ENCODE measurements at places on chromosomes 7 and 10. TPM values are rescaled to one million over a fixed set of nuclear protein-coding genes. Genes with fewer than 3 reads are reported as not detected.

DNA sequence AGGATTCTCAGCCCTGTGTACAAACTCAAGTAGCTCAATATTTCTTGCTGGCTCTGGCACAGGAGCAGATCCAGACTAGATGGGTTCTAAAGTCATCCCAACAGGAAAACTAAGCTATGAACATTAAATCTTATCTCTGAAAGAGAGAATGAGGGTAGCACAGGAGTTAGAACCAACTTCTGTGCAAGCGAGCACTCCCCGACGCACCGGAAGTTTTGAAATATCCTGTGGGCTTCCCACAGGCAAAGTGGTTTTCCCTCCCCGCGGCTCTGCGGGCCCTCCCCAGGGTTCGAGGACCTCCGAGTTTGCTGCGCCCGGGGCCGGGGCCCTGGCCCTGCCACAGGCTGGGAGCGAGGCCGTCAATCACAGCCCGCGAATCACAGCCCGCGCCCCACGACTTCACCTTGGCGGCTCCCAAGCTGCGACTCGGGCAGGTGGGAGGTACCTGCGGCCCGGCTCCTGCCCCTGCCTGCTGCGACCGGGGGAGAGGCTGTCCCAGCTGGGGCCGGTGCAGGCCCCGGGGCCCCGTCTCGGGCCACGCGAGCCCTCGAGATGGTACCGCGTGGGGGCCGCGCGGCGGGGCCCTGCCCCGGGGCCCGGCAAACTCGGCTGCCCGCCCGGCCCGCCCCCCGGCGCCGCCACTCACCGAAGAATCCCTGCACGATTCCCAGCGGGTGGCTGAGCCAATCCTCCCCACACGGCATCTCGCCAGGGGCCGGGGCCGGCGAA is 598 bp downstream of the MCMBP start:
- no peak for DNase-seq

GRCh38 chr10:83367036-83367435 is 772.3 kb upstream of the GHITM start:
- DNase-seq: no peak

- DNase-seq: no peak
These were observed 84.4 kb downstream of the WNT2 start for GRCh38 chr7:117238472-117238871.

DNA sequence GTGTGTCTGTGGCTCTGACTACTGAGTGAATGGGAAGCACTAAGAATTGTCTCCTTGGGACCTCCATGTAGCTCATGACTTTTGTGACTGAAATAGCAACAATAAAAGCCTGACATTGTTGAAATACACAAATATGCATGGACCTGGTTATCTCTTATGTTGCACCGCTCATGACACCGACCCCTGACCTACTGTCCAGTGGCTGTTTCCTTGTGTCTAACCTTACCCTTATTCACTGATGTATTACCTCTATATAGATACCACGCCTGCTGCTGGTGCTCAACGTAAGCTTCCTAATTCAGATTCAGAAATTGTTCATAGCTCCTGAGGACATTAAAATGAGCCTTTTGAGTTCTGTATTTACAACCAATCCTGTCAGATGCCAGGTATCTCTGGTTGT is 243.4 kb upstream of the SEMA3C start:
- DNase-seq: no peak

- DNase-seq: peak; percentile 87
These were observed 29.7 kb downstream of the OAT start for GRCh38 chr10:124388823-124389612.

- DNase-seq: peak; percentile 45
These were observed 531.3 kb upstream of the FZD8 start for GRCh38 chr10:36173364-36173763.

DNA sequence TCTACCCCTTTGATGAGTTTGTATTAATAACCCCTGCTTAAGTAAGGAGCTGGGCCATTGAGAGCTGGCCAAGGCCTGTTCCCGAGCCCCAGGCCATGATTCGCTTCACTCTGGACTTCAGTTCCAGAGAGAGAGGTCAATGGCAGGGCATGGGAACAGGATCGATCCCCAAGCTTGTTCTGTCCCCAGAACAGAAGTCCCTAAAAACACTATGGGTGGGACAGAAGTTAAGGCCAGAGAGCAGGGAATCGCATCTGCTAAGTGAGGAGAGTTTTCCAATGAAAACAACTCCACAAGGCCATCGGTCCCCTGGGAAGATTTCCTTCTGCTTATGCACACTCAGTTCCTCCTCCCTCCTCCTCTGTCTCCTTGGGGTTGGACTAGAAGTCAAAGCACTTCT is 159.6 kb downstream of the LSM5 start:
- DNase-seq: no peak

- DNase-seq: no peak
These were observed 1.5 kb downstream of the MLLT10 start for GRCh38 chr10:21535494-21535965.

- no peak for DNase-seq
These were observed 20.7 kb upstream of the ABLIM1 start for GRCh38 chr10:114678820-114679219.

- DNase-seq: no peak
These were observed 24.9 kb downstream of the POLR3A start for GRCh38 chr10:78004215-78005026.

GRCh38 chr10:111109501-111110242 is 32.8 kb downstream of the ADRA2A start:
- no peak for DNase-seq

DNA sequence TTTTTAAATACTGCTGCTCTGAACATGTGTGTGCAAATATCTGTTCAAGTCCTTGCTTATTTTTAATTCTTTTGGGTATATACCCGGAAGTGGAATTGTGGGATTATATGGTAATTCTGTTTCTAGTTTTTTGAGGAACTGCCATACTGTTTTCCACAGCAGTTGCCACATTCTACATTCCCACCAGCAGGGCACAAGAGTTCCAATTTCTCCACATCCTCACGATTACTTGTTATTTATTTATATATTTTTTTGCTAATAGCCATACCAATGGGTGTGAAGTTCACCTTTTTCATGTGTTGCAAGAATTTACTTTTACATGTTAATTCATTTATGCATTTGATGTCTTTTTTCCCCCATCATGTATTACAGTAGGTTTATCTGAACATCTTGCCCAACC is 79.6 kb upstream of the CXCL12 start:
- DNase-seq: no peak

- no peak for DNase-seq
These were observed 17.5 kb upstream of the KIF20B start for GRCh38 chr10:89683883-89684282.

- DNase-seq: no peak
These were observed 983.0 kb downstream of the SORCS1 start for GRCh38 chr10:106181501-106181900.

PIK3AP1 gene
- total RNA-seq: 9.8 TPM

C10orf53 gene
- total RNA-seq: not detected

PDE6C gene
- total RNA-seq: not detected

FFAR4 gene
- total RNA-seq: 0.33 TPM

KCNH2 gene
- total RNA-seq: under 0.01 TPM

LEP gene
- total RNA-seq: 498 TPM

NUTM2E gene
- total RNA-seq: not detected

DMBT1 gene
- total RNA-seq: 0.15 TPM

Measured in breast epithelium (tissue), 4 donors.